ENCODE measurements at places on chromosomes 4 and X. TPM values are rescaled to one million over a fixed set of nuclear protein-coding genes. Genes with fewer than 3 reads are reported as not detected.

The HDX gene
- 10.3 TPM for total RNA-seq

The CFAP99 gene
- total RNA-seq = not detected

DNA sequence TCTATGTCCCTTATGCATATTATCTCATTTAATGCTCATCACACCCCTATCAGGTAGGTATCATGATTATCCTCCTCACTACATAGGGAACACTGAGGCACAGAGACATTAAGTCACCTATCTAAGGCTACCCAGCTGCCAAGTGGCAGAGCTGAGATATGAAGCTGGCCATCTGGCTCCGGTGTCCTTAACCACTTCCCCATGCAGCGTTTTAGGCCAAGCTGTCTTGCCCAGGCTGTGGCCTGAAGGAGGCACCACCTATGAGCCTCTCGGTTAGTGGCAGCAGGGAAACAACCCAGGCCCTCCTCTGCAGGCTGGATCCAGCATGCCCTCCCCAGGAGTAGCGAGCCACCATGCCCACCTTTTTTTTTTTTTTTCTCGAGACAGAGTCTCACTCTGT, 16.3 kb downstream of the PJA1 start:
- no peak for DNase-seq

DNA sequence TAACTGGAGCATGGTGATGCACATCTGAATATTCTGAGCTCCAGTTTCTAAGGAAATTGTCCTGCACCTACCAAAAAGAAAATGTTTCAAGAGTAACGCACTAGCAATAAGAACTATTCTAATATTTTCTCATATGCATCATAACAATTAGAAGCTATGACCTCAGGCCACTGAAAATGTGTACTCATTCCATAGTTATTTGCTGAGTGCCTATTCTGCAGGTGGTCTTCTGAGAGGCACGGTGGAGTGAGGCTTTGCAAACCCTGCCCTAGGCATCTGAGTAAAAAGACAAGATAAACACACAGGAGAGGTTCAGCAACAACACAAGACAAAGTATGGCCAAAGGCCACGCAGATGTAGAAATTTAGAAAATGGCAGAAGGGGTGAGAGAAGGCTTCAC, 23.7 kb downstream of the SLC10A6 start:
- DNase-seq = no peak

DNA sequence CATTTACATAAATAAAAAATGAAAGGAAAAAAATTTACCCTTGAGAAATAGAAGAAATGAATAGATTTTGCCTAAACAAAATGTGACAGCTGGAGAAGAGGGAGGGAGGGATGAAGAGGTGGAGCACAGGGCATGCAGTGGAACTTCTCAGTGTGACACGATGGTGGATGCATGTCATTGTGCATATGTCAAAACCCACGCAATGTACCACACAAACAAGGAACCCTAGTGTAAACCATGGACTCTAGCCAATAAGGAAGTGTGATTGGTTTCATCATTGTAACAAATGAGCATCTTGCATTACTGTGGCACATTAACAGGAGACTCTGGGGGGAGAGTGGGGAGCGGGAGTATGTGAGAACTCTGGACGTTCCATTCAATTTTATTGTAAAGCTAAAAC, 58.6 kb downstream of the GATB start:
- no peak for DNase-seq

All from ureter (tissue), 1 donor.